ENCODE measurements at places on chromosomes 4 and X.

GRCh38 chrX:134752981-134753717 is 94.9 kb upstream of the PLAC1 start:
- no peak for DNase-seq

- DNase-seq = peak; percentile 45
These were observed 73.5 kb upstream of the RAP2C start for GRCh38 chrX:132292793-132293192.

- DNase-seq = no peak
These were observed 45.5 kb upstream of the PBDC1 start for GRCh38 chrX:76127341-76127740.

DNA sequence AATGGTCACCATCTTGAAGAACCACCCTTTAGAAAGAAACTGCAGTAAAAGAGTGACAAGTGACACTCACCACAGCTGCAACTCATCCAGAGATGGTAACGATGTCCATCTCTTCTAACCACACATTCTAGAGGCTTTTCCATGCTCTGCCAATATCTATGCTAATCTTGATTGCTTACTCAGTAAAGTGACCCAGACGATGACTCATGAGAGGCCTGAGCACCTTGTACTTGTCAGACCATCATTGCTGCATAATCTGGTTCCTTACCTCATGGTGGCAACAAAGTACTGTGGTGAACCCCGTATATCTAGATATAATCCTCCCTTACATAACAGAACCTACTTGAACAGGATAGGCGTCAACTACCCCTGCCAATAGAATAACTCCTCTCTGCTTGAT is 75.6 kb downstream of the CCNG2 start:
- DNase-seq = no peak

All from CD4-positive, alpha-beta T cell treated with Interleukin-12 subunit alpha and Interleukin-12 subunit beta, for 1 hour (primary cell).